ENCODE measurements at places on chromosomes 1 and 21. TPM values are rescaled to one million over a fixed set of nuclear protein-coding genes. Genes with fewer than 3 reads are reported as not detected.

Gene LRRC71
- not detected for total RNA-seq

Gene ATF3
- 16.8 TPM for total RNA-seq

Gene WDR64
- total RNA-seq = 0.13 TPM

Gene PRAMEF7
- not detected for total RNA-seq

Gene CYYR1
- total RNA-seq = 0.08 TPM

Gene TDRD10
- not detected for total RNA-seq

Gene PBX1
- total RNA-seq = 0.47 TPM

Gene SEC16B
- total RNA-seq = not detected

Gene ESRRG
- total RNA-seq = not detected

Gene GNAT2
- total RNA-seq = 1.1 TPM

Gene MYBPHL
- not detected for total RNA-seq

Gene TTC39A
- 0.29 TPM for total RNA-seq

Gene ADAMTS4
- 0.63 TPM for total RNA-seq

Gene CELA2A
- 0.52 TPM for total RNA-seq

Gene TMEM54
- 0.87 TPM for total RNA-seq

Gene RIPK4
- total RNA-seq = 0.19 TPM

Gene DENND1B
- total RNA-seq = 9.0 TPM

Gene LCA5L
- 0.46 TPM for total RNA-seq

Gene ACKR1
- total RNA-seq = not detected

Gene CRP
- total RNA-seq = 0.18 TPM

Gene CHAF1B
- 30.0 TPM for total RNA-seq

Gene KCNK1
- 1.2 TPM for total RNA-seq

Gene ATP1A2
- total RNA-seq = not detected

Gene HSF2BP
- total RNA-seq = 1.7 TPM

Gene LCE6A
- not detected for total RNA-seq

Gene C1orf87
- total RNA-seq = not detected

Gene PAPPA2
- not detected for total RNA-seq

Gene FMO4
- total RNA-seq = 1.3 TPM

Gene AIRE
- total RNA-seq = not detected

Gene MRPS6
- total RNA-seq = 98.6 TPM

Gene CDA
- total RNA-seq = not detected

Gene ROR1
- 0.08 TPM for total RNA-seq

Gene RXRG
- not detected for total RNA-seq

Gene KIF17
- total RNA-seq = not detected

Gene MAP3K21
- 1.0 TPM for total RNA-seq

Gene CASQ1
- total RNA-seq = not detected

Gene ABCA4
- total RNA-seq = not detected

Gene TNFRSF8
- total RNA-seq = 14.9 TPM

Gene HES2
- total RNA-seq = not detected

Gene CXADR
- 0.66 TPM for total RNA-seq

Gene KCNJ6
- total RNA-seq = not detected
